ENCODE measurements at places on chromosomes 2 and 18. TPM values are rescaled to one million over a fixed set of nuclear protein-coding genes. Genes with fewer than 3 reads are reported as not detected.

SLC25A12 gene
- 11.0 TPM for total RNA-seq

DNA sequence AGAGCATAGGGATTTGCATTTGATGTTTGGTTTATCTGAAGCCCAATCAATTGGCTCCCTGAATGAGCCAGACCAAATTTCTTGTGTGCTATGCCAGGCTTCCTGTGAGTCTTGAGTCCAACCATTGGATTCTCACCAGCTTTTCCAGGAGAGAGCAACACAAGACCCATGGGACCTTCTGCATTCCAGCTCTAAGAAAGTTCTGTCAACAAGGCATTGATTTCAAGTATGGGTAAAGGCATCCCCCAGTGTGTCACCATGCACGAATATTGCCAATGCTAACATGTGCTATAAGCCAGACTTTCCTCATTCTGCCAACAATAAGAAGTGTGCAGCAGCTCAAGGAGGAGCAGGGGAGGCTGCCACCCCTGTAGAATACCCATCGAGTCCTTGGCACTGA is 266.6 kb downstream of the ETAA1 start:
- no peak for DNase-seq

- no peak for DNase-seq
These were observed 14.0 kb downstream of the PARD6G start for GRCh38 chr18:80233201-80233835.

GRCh38 chr18:8793445-8794155 is 88.2 kb downstream of the MTCL1 start:
- DNase-seq, result no peak

DNA sequence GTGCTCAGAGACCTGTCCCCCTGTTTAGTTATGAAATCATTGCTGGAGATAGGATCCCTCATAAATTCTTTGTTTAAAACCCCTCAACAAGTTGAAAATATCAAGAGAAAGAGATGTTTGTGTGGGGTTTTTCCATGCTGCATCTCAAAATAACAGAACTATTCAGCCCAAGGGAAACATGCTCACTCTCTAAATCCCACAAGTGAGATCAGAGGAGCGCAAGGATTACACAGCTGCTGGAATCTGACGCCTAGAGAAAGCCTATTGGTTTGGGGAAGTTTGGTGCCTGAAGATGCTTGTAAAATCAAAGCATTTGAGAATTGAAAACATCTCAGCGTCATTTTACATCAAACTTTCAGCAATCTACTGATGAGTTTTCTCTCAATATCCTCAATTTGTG is 7.9 kb downstream of the FSHR start:
- no peak for DNase-seq

DNA sequence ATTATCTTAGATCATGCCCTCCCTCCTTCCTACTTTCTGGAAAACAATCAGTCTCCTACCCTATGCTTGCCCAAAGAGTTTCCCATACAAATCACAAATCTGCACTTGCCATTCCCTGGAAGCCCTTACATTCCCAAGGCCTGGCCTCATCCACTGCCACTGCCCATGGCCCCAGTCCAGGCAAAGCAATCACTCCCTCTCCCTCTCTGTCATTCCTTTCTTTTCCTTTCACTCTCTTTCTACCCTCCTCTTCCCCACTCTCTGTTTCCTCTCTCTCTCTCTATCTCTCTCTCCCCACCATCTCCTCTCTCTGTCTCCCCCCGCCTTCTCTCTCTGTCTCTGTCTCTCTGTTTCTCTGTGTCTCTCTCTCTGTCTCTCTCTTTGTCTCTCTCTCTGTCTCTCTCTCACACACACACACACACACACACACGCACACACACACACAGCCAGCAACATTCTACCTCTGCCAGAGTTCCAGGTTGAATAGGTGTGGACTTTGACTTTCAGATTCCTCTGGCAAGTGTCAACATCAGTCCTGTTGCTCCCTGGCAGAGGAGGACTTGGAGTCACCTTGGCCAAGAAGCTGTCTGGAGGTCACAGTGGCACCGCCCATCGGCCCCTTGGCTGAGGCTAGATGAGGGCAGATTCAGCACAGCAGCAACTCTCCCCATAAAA is 43.7 kb upstream of the NAT8 start:
- DNase-seq, result no peak

DNA sequence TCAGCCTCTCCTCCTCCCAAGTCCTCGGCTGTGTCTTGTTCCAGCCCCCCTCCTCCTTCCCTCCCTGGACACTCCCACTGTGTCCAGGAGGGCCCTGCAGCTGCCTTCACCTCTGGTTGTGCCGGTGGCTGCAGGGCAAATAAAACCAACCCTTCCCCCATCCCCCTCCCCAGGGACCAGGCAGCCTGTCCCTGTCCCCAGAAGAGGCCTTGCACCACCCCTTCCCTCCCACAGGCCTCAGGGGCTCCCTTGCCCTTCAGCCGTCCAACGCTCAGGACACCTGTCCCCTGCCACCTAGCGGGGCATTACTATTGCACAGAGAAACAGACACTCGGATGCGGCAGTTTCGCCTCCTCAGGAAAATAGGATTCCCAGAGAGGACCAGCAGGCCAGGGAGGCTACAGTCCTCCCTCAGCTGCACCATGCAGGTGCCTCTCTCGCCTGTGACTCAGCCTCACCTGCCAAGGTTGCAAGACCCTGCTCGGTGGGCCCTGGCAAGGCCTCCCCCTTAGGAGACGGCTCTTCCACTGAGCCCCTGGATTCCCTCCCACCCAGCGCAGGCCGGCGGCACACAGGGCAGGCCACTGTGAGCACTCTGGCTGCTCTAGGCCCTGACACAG is 5.5 kb upstream of the GPC1 start:
- peak; percentile 2 for DNase-seq

C1QL2 gene
- not detected for total RNA-seq

GRCh38 chr2:108924580-108925251 is 64.3 kb downstream of the EDAR start:
- no peak for DNase-seq

DNA sequence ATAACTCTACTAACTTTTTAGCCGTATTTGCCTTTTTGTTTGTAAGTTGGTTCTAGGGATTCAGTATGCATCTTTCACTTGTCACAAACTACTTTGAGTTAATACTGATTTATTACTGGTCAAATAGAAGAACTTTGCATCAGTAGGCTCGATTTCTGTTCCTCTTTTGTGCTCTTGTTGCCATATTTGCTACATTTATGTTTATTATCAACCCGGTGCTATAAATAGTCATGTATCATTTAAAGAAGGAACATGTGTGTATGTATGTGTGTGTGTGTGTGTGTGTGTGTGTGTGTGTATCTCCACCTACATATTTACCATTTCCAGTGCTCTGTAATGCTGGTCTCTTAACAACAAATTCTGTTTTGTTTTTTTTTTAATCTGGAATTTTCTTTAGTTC is 79.6 kb upstream of the B3GNT7 start:
- DNase-seq, result no peak

SFT2D3 gene
- total RNA-seq, result 6.0 TPM

DNA sequence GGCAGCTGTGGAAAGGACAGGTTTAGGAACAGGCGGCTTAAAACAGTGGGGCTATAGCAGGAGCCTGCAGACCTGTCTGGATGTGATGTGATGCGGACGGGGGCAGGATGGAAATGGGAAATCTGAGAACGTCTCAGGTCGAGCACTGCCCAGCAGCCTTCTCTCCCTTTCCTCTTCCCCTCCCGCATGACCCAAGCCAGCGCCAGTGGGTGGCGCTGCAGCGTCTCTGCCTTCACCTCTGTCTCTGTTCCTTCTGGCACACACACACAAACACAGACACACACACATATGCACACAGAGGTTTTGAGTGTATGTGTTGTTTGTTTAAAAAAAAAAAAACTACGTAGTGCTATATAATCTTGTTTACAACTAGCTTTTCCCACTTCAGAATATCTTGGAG is 82.0 kb upstream of the SLC66A3 start:
- no peak for DNase-seq

All from T-helper 17 cell (primary cell).